Posterior vena cava (tissue), 2 donors: ENCODE measurements at places on chromosomes 7 and 10. TPM values are rescaled to one million over a fixed set of nuclear protein-coding genes. Genes with fewer than 3 reads are reported as not detected.

The ADRA2A gene
- total RNA-seq, result 6.6 TPM

The ITGA8 gene
- 221 TPM for total RNA-seq

The PLAU gene
- 36.7 TPM for total RNA-seq

The RADIL gene
- total RNA-seq, result 5.0 TPM

The RHEB gene
- total RNA-seq, result 138 TPM

The CFAP46 gene
- 0.14 TPM for total RNA-seq

The TLX1 gene
- not detected for total RNA-seq

The TEX36 gene
- total RNA-seq, result not detected

DNA sequence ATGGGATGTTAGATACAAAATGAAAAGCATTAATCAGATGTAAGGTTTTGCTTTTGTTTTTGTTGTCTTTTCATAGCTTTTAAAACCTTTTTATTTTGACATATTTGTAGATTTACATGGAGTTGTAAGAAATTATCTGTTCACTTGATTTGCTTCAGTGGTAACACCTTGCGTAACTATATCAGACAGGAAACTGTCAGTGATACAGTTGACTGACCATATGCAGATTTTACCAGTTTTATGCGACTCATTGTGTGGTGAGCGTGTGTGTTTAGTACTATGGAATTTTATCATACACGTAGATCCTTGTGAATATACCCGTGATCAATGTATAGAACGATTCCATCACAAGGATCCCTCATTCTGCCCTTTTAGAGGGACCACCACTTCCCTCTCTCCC is 701.4 kb downstream of the SUGCT start:
- DNase-seq, result no peak

- no peak for DNase-seq
These were observed 23.7 kb downstream of the GSDME start for GRCh38 chr7:24733414-24734060.

GRCh38 chr10:125063256-125063925 is 97.0 kb downstream of the CTBP2 start:
- peak; percentile 18 for DNase-seq

- DNase-seq, result no peak
These were observed 17.3 kb downstream of the IL2RA start for GRCh38 chr10:6044751-6045313.

DNA sequence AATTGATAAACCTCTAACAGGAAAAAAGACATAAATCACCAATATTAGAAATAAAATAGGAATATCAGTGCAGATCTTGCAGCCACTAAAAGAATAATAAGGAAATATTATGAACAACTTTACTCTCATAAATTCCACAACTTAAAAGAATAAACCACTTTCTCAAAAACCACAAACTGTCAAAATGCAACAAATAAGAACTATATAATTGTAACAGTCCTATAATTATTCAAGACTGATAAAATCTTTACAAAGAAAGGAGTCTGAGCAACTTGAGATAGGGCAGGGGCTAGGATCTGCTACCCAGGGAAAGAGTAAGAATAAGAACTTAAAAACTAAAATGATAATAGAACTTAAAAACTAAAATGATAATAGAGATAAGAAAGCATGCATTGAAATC is 169.5 kb upstream of the GDF10 start:
- DNase-seq, result no peak

DNA sequence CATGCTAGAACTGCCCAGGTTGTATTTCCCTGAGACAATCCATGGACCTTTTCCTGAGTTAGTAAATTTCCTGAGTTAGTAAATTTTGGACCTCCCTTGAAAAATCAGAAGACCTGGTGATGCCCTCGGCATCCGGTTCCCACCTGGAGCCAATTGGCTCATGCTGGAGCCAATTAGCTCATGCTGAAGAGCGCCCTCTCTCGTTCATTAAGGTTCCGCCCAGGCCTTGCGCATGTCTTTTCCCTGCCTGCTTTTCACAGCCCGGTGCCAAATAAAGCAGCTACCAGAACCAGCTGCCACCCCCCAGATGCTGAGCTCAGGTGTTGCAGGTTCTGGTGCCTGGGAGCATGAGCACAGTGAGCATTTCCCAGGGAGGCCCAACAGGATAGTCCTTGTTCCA is 96.2 kb downstream of the APBB1IP start:
- no peak for DNase-seq

DNA sequence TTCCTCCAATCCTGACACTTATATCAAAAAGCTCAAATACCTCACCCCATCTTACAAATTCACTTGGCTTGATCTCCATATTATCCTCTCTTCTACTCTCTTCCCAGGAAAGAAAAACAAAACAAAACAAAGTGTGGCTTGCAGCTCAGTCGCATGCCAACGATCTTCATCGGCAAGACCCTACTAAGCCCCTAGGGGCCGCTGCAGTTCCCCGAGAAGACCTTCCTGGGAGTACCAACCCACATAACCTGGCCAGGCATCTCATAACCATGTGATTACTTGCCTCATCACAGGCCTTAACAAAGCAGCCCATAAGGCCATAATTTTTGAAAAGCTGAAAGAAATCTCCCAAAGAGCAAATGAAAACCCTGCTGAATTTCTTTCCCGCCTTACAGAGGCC is 103.7 kb downstream of the ZNF92 start:
- no peak for DNase-seq

DNA sequence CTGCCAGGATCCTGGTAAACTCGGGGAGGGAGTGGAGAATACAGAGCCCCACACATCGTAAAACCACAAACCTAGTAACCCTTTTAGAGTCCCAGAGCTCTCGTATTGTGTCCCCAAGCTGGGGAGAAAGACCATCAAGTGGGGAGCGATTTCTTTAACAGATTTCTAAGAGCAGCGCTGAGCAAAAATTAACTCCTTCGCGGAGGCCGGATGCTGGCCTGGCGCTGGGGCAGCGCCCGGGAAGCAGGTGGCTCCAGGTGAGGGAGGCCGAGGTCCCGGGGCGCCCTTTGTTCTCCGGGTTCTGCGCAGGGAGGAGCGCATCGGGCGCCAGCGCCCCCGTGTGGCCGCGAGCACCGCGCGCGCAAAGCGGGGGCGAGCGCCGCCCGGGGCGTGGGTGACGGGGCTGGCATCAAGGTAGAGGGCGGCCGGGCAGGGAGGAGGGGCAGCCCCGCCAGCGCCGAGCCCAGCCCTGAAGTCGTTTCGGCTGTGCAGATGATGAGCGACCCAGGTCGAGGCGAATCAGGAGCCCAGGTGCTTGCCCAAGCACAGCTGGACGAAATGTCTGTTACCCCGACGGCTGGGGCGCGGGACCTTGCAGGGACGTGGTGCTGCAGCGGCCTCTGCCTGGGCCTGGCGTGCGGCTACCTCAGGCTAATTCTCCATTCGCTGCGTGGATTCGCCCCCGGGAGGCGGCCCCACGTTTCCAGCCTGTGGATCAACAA is 10.4 kb upstream of the FGFR2 start:
- no peak for DNase-seq

- peak; percentile 76 for DNase-seq
These were observed 125.7 kb downstream of the ARHGAP22 start for GRCh38 chr10:48478980-48479811.

GRCh38 chr7:159116581-159117339 is 27.9 kb downstream of the VIPR2 start:
- DNase-seq, result peak; percentile 53

- DNase-seq, result no peak
These were observed 969.6 kb downstream of the LRMDA start for GRCh38 chr10:76401006-76401405.

GRCh38 chr10:132392811-132393694 is 3.9 kb upstream of the PWWP2B start:
- no peak for DNase-seq

DNA sequence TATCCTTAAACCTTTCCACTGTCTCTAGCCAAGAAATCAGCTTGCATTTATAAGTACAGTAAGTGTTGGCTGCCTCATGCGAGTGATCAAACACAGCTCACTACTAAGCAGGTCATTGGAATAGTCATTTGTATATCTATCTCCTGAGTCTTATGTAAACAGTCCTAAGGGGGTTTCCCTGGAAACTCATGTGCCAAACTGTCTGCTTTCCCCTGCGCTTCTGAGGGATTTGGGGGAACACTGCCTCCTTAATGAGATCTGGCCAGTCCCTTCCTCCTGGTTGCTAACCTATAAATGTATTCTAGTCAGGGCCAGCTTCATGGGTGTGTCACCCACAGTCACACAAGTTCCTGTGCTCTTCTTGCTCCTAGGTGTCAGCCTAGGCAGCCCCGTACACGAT is 133.1 kb downstream of the CD36 start:
- no peak for DNase-seq

DNA sequence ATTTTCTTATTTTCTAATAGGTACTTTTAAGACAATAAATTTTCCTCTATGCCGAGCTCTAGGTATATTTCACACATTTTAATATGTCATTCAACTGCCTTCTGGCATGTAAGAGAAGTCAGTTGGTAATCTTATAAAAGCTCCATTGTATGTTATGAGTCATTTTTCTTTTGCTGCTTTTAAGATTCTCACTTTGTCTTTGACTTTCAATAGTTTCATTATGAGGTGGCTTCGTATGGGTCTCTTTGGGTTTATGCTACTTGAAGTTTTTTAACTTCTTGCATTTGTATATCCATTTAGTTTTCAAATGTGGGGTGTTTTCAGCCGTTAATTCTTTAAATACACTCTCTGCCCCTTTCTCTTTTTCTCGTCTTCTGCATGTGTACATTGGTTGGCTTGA is 80.5 kb downstream of the ABCA13 start:
- no peak for DNase-seq

- DNase-seq, result no peak
These were observed 116.0 kb downstream of the NPTX2 start for GRCh38 chr7:98733036-98733435.

DNA sequence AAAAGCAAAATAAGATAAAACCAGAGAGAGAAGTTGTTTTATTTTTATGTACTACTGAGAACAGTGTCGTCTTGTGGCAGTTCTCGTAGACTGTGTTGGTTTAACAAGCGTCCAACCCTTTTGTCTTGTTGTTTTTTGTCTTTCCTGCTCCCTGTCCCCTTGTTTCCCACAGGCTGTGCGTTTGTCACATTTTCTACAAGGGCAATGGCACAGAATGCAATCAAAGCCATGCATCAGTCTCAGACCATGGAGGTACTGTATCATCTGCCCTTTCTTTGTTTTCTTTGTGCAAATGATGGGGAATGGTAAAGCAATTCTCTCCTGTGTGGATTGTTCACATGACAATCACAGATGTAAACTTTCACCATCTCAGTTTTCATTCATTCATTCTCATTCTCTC is 248.8 kb downstream of the CELF2 start:
- no peak for DNase-seq

DNA sequence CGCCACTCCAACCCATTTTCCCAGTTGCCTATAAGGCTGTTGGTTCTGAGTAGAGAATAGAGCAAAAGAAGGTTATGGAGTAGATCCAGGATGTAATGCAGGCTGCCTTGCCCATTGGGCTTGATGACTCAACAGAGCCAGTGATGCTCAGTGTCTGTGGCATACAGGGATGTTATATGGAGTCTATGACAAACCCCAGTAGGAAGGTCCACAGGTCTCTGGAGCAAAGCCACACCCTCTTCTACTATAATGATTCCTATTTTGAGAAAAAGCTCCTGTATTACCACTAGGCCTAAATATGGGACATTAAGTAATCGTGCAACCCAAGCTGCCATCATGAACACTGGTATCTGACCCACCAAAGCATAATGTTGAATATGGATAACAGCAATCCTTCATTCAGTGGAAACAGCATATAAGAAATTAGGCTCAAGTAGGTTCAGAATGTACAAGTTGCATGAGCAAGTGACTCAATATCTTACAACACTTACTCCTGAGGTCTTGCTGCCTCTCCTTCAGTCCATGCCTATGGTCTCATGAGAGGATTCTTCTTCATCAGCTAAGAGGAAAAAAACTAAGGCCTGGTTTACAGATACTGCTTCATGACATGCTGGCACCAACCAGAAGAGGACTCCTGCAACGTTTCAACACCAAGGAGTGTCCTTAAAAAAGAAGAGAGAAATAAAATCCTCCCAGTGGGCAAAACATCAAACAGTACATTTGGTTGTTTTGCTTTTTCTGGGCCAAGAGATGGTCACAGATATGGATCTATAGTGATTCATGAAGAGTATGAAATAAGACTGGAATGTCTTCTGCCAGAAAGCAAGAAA is 14.8 kb upstream of the FHIP2A start:
- no peak for DNase-seq

DNA sequence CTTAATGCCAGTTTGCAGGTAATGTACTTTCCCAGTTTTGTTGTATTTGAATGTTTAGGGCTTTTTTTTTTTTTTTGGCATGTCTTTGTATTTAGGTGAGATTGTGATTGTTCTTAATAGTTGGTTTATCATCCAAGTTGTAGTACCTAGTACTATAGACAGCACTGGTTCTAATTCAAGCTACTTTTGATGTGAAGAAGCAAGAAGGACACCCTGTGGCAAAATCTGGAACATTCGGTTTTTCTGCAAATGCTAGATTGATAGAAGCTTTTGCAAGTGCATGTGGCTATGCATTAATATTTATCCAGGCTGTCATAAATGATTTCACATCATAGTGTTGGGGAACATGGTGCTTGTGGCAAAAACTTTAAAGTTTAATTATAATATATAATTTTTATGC is 248.9 kb downstream of the FOXP2 start:
- DNase-seq, result no peak

DNA sequence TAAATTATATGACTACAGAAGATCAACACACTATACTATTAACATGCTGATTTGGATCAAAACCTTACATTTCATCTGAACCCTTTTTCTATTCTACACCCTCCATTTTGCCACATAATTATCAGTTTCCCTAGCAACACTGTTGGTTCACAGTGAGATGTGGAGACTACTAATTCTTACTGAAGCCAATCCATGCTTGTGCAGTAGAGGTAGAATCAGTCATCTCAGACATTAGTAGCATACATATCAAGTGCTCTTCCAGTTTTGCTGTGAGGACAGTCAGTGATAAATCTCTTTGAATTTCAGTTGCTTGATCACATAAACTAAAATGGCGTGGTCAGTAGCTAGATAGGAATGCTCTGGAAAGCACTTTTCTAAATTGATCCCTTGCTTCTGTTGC is 70.3 kb downstream of the PON1 start:
- DNase-seq, result no peak

- DNase-seq, result no peak
These were observed 59.7 kb downstream of the PHTF2 start for GRCh38 chr7:77858278-77858677.

DNA sequence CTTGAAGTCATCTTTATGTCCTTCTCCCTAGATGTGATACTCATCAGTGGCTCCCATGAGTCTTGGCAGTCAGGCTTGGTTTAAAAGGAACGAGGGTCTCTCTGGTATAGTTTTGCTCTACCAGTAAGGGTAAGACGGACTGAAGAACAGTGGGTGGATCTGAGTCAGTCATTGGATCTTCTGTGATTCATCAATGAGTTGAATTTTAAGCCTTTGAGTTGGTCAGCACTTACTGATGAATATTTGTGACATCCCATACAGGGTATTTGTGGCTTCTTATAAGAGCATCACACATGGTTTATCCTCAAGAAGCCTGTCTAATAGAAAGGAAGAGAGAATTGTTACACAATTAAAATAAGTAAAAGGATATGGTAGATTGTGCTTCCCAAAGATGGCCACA is 87.3 kb upstream of the NAMPT start:
- DNase-seq, result no peak

DNA sequence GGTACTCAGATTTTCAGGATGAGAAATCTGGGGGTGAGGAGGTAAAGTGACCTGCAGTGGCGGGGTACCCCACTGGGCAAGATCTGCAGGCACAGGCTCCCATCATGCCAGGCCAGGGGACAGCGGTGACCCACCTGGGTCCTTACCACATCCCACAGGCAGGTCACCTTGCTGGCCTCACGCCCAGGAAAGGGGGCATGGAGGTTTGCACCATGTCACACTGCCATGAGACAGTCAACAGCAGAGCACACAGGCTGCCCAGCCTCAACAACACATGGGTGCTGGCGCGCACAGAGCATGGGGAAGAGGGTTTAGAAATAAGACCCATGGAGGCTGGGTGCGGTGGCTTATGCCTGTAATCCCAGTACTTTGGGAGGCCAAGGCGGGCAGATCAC is 914 bp downstream of the PKD1L1 start:
- no peak for DNase-seq
